Left colon (tissue), 2 donors: ENCODE measurements at places on chromosomes 5 and 9. TPM values are rescaled to one million over a fixed set of nuclear protein-coding genes. Genes with fewer than 3 reads are reported as not detected.
A peak's percentile ranks its signal among the peaks of the same experiment; 100 is the strongest.

The HAVCR1 gene
- 3.9 TPM for total RNA-seq

The FOXD4L5 gene
- total RNA-seq: 0.31 TPM

The OTP gene
- total RNA-seq: not detected

The PFN3 gene
- not detected for total RNA-seq

The HSD17B3 gene
- total RNA-seq: 0.87 TPM

The ATP6V1G1 gene
- total RNA-seq: 66.9 TPM

The C6 gene
- 1.0 TPM for total RNA-seq

The CNTFR gene
- 6.4 TPM for total RNA-seq

The HMCN2 gene
- total RNA-seq: 23.3 TPM

The C9orf72 gene
- 13.4 TPM for total RNA-seq

DNA sequence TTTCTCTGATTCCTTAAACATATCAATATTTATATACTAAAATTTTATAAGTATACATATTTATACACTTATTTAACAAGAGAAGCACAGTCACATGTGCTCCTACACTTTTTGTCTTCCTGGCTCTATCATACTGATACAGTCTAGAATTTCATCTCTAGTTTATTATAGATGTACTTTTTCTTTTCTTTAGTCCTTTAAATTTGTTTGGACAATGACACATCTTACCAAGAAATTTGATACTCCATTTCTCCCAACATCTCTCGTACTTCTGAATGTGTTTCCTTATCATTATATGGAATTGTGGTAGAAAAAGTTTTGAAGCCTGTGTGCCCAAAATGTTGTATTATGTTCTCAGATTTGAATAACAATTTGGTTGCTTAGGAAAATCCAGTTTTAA lies 104.6 kb downstream of the DMRT2 start:
- no peak for DNase-seq

- DNase-seq: no peak
Measured at GRCh38 chr5:43016217-43016779, 23.8 kb downstream of the ANXA2R start.

DNA sequence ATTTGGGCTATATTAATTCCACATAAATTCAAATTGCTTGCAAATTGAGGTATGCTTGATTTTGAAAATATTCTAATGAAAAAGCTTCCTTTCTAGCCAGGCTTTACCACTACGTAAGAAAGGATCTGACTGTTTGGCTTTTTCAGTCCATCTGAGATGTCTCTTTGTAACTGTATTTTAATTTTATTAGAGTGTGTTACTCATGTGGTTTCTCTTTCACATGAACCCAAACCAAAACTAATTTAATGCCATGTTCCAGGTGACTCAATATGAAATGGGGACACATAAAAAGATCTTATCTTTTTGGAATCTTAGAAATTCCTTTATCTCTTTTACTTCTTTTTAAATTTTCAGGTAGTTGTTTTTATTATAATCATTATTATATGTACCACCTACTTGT lies 85.3 kb downstream of the NFIB start:
- no peak for DNase-seq

GRCh38 chr5:33299621-33300208 lies 141.1 kb upstream of the TARS1 start:
- DNase-seq: no peak

DNA sequence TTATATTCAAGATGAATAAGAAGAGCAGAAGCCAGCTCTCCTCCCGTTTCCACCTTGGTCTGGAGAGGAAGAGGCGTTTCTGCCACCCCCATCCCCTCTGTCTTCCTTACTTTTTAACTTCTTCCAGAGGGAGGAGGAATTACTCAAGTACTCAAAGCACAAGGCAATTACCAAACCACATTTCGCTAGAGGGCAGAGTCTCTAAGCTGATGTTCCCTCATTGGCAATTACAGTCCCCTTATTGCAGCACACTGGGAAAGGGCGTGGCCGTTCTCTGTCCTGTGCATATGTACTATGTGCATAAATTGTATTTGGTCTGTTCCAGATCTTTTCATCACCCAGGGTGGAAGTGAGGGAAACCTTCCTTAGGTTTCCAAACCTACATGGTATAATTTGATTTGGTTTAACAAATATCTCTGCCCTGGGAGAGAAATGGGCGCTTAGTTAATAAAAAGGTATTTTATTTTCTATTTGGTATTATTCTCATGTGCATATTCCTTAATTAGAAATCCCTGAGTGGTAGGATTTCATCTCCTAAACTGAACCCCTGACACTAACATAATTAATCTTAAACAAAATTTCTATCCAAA lies 29.8 kb upstream of the ALDOB start:
- DNase-seq: peak; percentile 86

GRCh38 chr5:159456722-159457465 lies 126.6 kb upstream of the IL12B start:
- no peak for DNase-seq

- no peak for DNase-seq
Measured at GRCh38 chr5:26940994-26941393, 97.4 kb downstream of the CDH9 start.

DNA sequence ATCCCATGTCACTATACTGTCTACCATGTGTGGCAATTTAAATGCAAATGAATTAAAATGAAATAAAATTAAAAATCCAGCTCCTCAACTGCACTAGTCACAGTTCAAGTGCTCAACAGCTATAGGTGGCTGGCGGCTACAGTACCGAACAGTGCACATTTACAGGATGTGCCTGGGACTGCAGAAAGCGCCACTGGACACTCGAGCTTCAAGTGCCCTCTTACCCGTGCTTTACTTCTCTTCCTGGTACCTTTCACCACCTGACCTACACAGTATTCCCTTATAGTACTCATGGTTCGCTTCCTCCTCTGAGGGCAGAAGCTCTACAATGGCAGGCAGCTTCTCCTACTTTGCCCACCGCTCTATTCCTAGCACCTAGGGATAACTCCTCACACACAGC lies 166.6 kb downstream of the FANCC start:
- DNase-seq: no peak

DNA sequence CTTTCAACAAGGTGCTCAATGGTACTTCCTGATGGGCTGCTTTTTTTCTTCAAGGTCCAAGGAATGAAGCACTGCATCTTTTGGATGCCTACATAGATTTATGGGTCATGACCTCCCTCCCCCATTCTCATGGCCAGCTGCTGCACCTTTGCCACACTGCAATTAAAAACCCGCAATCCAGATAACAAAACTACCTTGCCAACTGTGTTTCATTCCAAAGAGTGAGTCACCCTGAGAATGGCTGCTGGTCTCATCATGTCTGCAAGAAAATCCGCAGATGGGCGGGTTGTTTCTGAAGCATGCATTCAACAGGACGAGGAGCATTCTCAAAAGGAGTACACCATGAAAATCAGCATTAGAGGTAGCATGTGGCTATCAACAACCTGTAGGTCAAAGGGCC lies 139.8 kb downstream of the ELAVL2 start:
- no peak for DNase-seq

GRCh38 chr5:175646251-175646650 lies 11.6 kb upstream of the HRH2 start:
- no peak for DNase-seq

DNA sequence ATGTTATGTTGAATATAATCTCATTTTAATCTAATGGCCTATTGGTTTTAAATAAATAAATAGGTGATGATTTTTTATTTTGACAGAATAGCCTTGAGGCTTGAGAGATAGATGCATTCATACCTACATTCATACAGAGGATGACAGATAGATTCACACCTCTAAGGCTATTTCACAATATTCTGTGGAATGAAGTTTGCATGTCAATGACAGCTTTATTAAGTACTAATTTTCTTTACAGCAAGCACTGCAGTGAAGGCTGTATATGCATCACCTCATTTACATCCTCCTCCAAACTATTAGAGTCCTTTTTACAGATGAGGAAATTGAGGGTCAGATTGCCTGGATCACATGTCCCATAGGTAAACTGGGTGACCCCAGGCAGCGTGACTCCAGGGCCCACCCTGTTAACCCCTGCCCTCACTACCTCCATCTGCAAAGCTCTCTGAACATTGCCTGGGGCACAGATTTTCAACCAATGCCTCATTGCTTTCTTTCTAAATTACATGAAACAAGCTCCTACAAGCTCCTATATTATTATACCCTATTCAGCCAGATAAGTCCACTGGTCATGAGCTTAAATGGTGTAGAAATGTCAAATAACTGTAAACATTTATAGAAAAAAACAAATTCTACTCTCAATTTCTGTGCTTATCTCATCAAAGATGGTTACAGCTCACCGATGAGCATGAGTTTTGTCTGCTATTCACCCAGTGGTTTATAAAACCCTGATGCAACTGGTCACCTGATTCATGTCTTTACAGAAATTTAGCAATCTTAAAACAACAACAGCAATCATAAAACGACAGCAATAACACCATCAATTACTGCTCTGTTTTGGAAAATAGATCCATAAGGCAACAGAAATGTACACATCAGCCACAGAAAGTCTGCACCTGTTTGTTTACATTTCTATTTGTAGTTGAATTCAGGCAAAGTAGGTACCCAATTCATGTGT lies 338.0 kb downstream of the NSG2 start:
- no peak for DNase-seq

GRCh38 chr5:150129813-150130492 lies 25.7 kb downstream of the PDGFRB start:
- peak; percentile 78 for DNase-seq

DNA sequence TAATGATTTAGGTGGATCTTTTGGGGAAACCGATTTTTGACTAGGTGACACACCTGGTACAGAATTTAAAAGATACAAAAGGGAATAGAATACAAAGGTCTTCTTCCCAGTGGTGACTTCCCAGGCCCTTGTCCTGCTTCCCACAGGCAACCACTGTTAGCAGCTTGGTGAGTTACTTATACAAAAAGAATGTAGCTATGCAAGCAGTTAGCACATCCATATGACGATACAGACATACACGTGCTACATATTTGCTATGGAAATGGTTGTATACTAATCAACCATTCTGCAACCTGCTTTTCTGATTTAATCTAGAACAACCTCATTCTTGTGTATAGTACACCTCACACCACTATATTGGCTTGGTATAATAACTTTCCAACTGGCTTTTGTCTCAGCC lies 51.0 kb downstream of the OTULIN start:
- no peak for DNase-seq

GRCh38 chr9:77170991-77171699 lies 6.2 kb upstream of the VPS13A start:
- DNase-seq: peak; percentile 20
